ENCODE measurements at places on chromosomes 13 and 19.

DNA sequence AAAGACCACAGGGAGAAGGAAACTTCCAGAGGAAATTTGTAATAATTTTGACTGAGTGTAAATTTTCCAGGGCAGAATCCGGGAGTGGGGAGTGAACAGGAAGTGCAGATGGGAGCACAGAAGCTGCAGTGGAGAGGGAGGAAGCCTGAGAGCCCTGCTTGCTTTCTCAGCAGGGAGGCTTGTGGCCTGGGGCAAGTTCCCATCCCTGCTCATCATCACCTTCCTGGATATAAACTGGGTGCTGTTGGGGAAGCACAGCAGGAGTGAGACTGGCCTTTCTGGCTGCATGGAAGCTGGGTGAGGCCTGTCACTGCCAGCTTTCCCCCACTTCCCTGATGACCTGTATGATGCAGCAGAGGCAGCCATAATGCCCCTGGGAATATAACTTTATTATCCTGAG lies 532.9 kb downstream of the SLITRK6 start:
- DNase-seq: no peak

- no peak for DNase-seq
Measured at GRCh38 chr19:12871681-12872080, 9.6 kb downstream of the DNASE2 start.

GRCh38 chr19:58150328-58150921 lies at the start of gene ZNF329:
TSS of gene ZNF329 (minus strand) at chr19:58150789. CDS start at chr19:58129503, 21,286 bp downstream.
- peak; percentile 85 for DNase-seq

GRCh38 chr19:56189785-56190184 lies 7.8 kb downstream of the ZSCAN5B start:
- DNase-seq: no peak

- no peak for DNase-seq
Measured at GRCh38 chr13:85386424-85386823, 412.8 kb downstream of the SLITRK6 start.

GRCh38 chr19:17450264-17451075 lies 2.0 kb upstream of the TMEM221 start:
- DNase-seq: no peak

DNA sequence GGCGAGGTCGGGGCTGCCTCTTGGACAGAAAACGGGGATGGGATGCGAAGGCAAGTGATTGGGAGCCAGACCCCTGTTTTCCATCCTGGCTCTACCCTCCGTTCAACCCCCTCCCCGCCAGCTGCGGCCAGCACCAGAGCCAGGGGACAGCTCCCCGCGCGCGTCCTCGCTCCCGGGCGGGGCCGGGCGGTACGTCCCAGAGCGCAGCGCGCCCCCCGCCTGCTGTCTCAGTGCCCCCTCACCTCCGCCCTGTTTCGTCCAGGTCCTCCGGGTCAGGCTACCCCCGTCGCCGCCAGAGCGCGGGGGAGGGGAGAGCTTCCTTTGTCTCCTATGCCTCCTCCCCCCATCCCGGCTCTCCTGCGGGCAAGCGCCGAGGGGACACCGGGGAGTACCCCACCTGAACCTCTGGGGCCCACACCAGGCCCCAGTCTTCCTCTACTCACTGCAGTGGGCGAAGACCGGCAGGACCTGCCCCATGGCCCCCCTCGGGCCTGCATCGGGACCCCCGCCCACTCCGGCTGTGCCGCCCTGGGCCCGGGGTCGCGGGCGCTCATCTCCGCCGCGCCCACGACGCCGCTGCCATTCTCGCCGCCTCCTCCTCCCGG lies 396 bp downstream of the RTN2 start:
- no peak for DNase-seq

DNA sequence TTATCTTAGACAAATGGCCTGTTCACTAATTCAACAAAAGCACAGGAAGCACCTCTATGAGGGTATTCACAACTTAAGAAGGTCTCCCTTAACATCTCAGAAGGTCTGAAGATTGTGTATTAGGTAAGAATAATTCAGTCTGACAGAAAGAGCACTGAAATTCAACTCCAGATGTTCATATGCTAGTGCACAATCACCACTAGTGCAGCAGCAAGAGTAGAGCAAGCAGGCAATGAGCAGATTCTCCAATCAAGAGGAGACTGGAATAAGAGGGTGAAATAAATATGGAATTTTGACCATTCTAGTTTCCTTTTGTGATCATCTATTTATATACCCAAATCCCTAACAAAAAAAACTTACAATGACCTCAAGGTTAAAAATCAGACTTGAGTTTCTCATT lies 52.0 kb downstream of the MPHOSPH8 start:
- DNase-seq: no peak

DNA sequence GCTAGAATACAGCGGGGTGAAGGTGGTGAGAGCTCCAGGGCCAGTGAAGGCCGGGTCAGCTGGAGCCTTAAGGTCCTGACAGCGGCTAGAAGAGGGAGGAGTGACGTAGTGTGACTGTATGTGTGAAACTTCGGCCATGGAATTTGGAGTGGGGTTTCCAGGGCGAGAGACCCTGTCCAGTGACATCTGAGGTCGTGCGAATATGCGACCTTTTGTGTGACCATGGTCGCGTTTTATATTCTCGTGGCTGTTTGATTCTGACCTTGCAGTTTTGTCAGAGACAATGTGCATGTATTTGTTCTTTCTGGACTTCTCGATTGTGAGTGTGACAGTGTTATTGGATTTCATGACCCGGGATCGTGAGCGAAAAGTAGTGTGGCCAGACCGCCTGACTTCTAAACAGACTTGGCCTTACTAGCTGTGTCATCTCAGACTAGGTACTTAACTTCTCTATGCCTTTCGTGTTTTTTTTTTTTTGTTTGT lies 405 bp upstream of the ZNF569 start:
- DNase-seq: no peak

- DNase-seq: no peak
Measured at GRCh38 chr13:89270736-89271135, 1599.6 kb downstream of the SLITRK5 start.

GRCh38 chr13:39887387-39887786 lies 231.9 kb downstream of the COG6 start:
- no peak for DNase-seq

GRCh38 chr19:38213911-38214625 lies 10.0 kb downstream of the DPF1 start:
- DNase-seq: peak; percentile 61

GRCh38 chr19:50309396-50310125 lies 19.6 kb downstream of the KCNC3 start:
- no peak for DNase-seq

DNA sequence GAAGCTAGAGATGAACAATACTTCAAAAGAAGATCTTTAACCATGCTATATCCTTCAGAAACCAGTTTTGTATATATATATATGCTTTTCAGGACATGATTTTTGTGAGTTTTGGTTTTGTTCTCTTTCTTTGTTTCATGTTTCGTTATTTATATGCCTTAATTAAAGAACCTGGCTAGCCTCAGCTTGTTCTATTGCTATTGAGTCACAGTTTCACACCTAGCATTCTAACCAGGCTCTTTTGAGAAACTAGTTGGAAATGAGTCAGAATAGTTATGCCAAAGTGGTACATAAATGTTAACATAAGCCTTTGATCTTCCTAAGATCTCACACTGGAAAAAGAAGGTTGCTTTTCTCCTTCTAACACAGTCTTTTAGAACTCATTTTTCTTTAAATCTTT lies 1925.2 kb downstream of the OLFM4 start:
- DNase-seq: no peak

GRCh38 chr19:43610493-43610892 lies 1.4 kb upstream of the SRRM5 start:
- peak; percentile 50 for DNase-seq

DNA sequence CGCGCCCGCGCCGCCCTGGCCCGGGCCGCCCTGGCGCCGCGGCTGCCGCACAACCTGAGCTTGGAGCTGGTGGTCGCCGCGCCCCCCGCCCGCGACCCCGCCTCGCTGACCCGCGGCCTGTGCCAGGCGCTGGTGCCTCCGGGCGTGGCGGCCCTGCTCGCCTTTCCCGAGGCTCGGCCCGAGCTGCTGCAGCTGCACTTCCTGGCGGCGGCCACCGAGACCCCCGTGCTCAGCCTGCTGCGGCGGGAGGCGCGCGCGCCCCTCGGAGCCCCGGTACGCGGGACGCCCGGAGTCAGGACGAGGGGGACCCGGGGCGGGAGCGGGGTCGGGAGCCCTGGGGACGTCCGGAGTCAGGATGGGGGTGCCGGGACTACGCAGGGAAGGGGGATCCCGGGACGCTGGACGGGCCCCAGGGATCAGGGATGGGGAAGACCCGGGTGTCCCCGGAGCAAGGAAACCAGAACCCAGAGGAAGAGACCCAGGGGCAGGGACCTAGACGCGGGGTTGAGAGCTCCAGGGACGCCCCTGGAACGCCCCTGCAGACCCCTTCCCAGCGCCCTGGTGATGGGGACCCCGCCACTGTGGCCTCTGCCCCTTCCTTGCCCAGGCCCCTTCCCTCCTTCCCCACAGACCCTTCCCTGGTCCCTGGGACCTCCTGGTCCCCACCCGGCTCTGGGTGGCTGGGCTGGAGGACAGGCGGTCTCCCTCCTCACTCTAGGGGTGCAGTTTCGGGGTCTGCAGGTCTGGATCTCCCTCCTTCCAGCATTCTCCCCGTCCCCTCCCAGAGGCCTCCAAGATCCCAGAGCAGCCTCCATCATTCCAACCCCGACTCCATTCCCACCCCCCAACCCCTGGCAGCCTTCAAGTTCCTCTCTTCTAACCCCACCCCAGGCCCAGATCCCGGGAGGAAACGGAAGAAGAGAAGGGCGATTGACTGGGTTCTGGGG lies 645 bp downstream of the GRIN3B start:
- no peak for DNase-seq
